Aorta (tissue), 5 donors: ENCODE measurements at places on chromosomes 12 and 14. TPM values are rescaled to one million over a fixed set of nuclear protein-coding genes. Genes with fewer than 3 reads are reported as not detected.

KRT74 gene
- not detected for total RNA-seq

ESR2 gene
- 0.27 TPM for total RNA-seq

CTSG gene
- total RNA-seq = 3.6 TPM

DNA sequence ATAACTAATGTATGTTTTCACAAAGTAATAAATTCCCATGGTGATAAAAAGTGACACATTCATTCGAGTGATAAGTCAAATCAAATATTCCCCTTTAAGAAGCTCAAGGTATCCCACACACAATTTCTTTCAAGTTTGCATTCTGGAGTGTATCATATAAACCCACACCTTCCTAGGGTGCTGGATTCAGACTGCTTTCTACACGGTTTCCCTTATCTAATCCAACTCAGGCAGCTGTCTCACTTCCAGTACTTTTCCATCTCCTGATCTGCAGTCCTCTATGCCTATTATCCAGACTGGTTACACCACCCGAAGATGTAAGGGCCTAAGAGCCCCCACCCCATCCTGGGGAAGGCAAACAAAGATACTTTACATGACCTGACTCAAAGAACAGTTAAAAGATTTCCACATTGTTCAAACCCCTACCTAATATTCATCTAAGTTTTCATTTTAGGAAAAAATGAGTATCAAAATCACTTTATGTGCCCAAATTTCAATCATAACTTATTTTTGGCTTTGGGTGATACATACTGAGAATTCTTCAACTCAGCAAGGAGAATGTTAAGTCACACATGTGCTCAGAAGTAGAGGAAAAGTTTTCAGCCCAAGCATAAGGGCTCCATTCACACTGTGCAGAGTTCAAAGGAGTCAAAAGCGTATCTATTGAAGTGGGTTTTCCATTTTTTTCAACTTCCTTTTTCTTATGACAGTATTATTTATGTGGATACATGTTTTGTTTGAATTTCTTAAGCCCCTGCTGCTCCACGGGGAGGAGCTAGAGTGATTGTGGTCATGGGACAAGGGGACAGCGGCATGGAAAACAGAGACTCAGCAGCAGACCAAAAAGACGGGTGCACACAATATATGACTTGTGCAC, 41.8 kb downstream of the CORO1C start:
- DNase-seq = no peak

DNA sequence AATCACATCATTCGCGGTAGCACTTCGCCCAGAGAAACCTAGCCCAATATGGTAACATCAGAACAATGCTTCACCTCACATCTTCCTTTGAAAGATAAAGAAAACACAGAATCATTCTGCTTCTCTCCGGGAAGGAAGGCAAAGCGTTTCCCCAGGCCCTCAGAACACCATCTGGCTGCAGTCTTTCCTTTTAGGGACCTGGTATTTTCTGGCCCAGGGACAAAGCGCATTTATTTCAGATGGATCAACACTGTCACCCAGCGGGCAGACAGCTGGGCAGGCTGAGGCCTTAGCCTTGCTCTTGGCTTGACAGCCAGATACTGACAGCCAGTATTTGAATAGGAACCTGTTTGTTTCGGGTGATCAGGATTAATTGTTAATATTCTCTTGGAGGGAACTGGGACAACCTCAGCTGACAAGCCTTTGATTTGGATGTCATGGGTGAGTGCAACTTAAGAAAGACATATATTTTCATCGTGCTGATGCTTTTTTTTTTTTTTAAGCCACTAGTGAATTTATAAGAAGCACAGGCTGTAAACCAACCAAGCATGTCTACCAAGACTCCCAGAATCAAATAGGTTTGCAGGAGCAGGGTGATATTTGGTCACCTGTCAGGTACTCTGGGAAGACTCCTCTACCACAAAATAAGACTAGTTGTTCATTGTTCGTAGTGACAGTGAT, 118.9 kb downstream of the VEZT start:
- DNase-seq = peak; percentile 71

GRCh38 chr12:79925492-79925891, 9.4 kb downstream of the PPP1R12A start:
- DNase-seq = no peak

DNA sequence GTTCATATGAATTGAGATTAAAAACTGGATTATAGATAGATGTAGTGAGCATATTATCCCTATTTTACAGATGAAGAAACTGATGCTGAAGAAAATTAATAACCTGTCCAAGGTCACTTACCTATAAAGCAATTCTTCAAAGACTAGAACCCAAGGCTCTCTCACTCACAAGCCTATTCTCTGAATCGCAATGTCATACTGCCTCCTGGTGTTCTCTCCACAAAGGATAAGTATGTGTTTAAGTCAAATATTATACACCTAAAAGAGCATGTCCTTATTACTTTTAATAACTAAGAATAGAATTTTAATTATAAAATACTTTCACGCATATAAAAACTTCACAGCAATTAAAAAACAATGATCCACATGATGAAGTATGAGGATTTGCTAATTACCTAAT, 721.3 kb upstream of the USP15 start:
- DNase-seq = no peak

GRCh38 chr14:90287791-90288190, 31.4 kb downstream of the PSMC1 start:
- no peak for DNase-seq

DNA sequence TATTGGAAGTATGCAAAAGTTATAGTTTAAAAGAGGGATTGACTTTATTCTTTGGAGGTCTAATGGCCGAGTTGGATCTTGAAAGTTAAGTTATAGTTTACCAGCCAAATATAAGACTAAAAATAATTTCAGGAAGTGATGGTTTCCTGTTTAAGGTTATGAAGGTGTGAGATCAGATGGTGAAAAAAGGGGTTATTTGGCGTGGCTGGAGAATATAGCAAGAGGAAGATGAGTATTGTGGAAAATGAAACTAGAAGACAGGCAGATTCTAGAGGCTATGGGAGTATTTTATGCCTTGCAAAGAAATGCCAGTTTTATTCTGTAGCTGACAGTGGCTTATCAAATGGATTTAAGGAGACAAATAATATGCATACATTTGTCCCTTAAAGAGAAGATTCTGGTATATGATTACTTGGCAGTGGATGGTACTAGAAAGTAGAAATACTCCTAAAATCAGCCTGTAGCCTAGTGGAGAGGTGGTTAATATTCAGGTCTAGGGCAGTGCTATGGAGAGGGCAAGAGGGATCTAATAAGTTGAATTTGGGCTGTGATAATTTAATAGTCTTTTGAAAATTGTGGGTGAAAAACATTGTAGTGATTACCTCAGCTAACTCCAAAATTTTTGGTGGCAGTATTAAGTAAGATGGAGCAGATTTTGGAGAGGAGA, 1091.8 kb upstream of the ATXN7L3B start:
- DNase-seq = no peak
